ENCODE measurements at places on chromosomes 6 and 20. TPM values are rescaled to one million over a fixed set of nuclear protein-coding genes. Genes with fewer than 3 reads are reported as not detected.

Gene TAPBP
- 219 TPM for total RNA-seq

Gene TFAP2C
- not detected for total RNA-seq

Gene EEF1A2
- total RNA-seq = 0.74 TPM

Gene BTNL2
- 0.26 TPM for total RNA-seq

Gene ROMO1
- 154 TPM for total RNA-seq

Gene GTSF1L
- total RNA-seq = 0.97 TPM

Gene RGL2
- total RNA-seq = 17.8 TPM

Measured in GM12878 (cell line).